ENCODE measurements at places on chromosomes 3 and 15. TPM values are rescaled to one million over a fixed set of nuclear protein-coding genes. Genes with fewer than 3 reads are reported as not detected.

DNA sequence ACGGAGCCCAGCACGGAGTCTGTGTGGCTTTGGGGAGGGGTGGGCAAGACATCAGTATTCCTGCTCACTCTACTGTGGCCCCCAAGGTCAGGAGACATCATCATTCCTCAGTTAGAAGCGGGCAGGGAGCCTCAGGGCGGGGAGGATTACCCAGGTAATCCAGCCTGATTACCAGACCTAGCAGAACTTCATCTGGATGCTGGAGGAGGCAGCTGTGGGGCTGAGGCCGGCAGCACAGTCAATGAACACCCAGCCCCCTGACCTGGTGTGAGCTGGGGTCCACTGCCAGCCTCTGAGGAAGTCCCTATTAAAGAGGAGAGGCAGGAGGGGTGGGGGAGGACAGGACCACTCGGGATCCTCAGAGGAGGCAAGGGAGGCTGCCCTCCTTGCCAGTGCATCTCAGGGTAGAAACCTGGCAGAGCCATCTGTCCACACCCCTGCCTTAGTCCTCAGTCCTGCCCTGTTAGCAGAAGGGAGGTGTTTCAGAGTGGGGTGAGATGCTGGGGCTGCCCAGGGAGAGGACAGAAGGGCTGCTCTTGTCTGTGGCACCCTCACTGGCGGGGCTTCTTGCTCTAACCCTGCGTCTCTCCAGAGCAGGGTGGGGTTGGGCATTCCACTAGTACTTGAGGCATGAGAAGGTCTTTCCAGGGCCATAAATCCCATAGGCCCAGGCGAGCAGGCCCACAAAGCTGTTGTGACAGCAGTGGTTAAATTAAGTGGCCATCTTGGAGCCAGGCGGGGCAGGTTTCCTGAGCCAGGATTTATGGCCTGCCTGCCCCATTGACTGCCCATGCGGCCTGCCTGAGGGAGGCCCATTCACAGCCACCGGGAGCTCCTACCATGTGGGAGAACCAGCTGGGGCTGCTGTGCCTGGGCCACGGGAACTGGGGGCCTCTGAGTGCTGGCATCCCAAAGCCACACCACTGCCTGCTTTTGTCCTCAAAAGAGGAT is 82.1 kb downstream of the LINGO1 start:
- H3K27ac ChIP-seq, result no peak overlapping the region
- DNase-seq, result no peak
- no peaks in the 10 kb centered on the region for H3K27me3 ChIP-seq
- H3K36me3 ChIP-seq, result no peaks in the 10 kb centered on the region

CYP11A1 gene
- polyA plus RNA-seq, result not detected

DNA sequence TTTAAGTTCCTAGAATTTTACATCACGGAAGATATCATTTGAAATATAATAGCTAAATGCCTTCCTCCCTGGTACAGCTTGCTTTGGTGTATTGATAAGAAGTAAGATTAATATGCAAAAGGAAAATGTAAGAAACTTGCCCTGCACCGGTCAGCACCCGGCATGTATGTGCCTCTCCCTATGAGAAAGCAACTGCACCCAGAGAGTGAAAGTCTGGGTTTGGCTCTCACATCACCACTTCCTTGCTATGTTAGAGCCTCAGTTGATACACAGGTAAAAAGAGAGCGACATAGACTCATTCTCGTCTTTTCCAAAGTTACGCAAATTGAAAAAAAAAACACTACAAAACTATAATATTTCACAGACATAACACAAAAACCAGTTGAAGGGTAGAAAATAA is 96.7 kb downstream of the FOXP1 start:
- DNase-seq, result peak; percentile 17
- peaks cover 5% of the 10 kb centered on the region for H3K36me3 ChIP-seq
- no peaks in the 10 kb centered on the region for H3K27me3 ChIP-seq

SPESP1 gene
- 0.94 TPM for polyA plus RNA-seq

ST8SIA2 gene
- not detected for polyA plus RNA-seq

- no peaks in the 10 kb centered on the region for H3K27me3 ChIP-seq
- H3K36me3 ChIP-seq, result peaks cover 16% of the 10 kb centered on the region
- no peak overlapping the region for H3K27ac ChIP-seq
- no peak overlapping the region for H3K4me3 ChIP-seq
Observed at GRCh38 chr3:126849768-126850167, 133.1 kb upstream of the PLXNA1 start.
